KG1 (cell line): ENCODE measurements at places on chromosomes 12 and 14.

- DNase-seq: no peak
Measured at GRCh38 chr12:91017043-91017442, 12.3 kb upstream of the EPYC start.

- DNase-seq: no peak
Measured at GRCh38 chr12:84685379-84685778, 227.2 kb downstream of the SLC6A15 start.

- DNase-seq: no peak
Measured at GRCh38 chr14:103280278-103280928, 53.6 kb upstream of the EIF5 start.

GRCh38 chr12:26177283-26177682 is 18.1 kb upstream of the SSPN start:
- no peak for DNase-seq

DNA sequence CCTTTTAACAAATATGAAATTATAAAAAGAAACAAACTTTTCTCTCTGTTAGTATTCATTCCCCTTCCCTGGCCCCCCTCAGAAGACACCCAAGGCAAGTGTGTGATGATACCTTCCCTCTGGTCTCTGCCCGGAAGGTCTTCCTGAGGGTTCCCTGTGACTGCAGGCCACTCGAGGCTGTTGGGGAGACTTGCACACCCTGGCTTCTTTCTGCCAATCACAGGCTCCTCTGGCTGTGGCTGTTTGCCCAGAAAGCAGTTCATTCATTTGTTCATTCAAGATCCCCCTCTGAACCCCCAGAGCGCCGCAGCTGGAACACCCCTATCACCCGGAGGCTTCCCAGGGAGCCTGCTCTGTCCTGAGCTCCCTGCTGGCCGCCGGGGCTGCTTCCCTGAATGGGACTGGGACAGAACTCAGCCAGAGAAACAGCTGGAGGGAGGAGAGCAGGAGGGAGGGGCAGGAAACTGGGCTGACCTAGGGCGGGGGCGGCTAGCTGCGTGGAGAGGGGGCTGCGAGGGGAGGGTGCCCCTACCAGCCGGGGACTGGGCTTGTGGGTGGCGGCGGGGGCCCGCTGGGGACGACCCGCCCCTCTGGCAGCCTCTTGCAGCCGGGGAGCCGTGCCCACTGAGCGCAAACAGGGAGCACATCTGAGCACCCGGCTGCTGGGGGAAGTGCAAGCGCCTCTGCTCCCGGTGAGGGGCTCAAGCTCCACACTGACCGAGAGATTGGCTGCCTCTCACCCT is at the start of gene CMKLR1:
Gene CMKLR1 (minus strand): TSS at position 397 of the 743 bp plus-strand sequence. CDS start 45,720 bp downstream, outside the sequence.
- DNase-seq: no peak

DNA sequence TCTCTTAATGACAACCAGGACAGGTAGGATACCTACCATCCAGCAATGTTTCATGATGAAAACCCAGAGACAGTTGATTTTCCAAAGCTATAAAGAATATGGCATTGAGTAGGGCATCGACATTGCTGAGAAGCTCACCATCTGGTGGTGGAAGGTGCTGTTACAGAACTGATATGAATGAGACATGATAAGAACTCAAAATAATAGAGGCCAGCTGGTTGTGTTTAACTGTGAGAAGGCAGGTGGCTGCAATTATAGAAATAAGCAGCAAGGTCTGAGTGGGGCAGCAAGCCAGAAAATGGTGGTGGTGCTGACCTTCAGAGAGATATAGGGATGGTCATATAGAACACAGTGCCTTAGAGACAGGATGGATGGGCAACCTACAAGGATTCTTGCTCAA is 449.7 kb downstream of the BTG1 start:
- no peak for DNase-seq

DNA sequence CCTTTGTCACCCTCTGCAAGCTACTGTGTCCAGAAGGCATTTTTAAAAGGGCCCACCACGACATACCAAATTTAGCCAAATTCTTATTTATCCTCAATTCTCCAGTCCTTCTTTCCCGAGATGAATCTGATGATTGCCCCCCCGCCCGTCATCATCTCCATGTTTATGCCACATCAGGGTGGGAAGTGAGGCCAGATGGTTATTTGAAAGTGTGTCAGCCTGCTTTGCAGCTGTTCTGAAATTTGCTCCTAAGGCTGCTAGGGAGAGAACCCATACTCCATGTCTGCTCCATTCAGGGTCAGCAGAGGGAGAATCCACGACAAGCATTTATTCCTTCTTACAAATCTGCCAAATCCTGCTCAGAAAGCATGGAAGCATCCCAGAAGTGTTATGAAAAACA is 337.8 kb downstream of the ADAMTS20 start:
- DNase-seq: no peak

GRCh38 chr12:1930803-1931597 is 12.5 kb upstream of the CACNA2D4 start:
- DNase-seq: no peak

DNA sequence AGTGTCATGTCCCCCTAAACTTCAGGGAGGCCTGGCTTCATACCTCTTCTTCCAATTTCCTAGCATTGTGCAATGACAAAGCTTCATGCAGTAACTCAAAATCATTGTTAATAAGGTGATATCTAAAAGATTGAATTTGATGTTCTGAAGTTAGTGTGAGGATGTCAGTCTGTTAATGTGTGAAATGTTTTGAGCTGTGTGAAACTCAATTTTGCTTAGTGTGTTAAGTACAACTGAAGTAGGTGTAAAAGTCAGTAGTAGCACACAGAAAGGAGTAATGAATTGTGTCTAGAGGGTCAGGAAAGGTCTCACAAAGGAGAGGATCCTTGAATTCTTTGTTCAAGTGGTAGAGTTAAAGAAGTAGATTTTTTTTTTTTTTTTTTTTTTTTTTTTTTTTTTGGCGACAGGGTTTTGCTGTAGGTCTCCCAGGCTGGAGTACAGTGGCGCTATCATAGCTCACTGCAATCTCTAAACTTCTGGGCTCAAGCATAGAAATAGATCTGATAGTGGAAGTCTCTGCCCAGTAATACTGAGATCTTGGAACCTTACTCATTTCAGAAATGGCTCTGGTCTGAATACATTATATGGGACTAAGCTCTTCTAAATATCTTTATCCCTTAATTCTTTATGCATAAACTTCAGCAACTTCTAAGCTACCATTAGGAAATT is 63.9 kb downstream of the FUT8 start:
- DNase-seq: no peak

GRCh38 chr14:22202313-22202712 is 386.7 kb downstream of the DAD1 start:
- DNase-seq: no peak

DNA sequence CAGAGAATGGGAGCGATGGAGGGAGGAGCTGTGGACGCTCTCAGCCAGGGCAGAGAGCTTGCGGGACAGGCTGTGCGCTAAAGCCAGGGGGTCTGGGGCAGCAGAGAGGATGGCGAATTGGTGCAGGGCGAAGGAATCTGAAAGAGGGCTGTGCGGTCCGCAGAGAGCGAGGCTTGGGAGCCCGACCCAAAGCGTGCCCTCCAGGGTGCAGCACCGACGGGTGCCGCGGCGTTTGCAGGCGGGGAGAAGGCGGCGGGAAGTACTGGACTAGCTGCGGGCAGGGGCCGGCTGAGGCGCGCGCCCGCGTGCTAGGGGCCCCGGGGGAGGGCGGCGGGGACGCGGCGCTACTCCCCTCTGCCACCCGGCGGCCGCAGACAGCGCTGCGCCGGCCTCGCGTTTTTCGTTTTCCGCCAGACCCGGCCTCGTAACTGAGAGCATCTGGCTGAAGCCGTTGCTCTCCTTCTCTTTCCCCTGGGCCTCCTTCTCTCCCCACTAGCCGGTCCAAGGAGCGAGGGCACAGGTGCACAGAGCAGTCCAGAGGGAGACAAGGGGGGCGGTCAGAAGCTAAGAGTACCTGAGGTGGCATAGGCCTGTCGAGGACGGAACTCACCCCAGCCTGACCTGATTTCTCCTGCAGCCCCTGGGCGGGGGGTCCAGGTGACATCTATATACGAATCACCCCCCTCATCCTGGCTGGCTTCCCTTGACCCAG is 24.9 kb downstream of the SLC6A12 start:
- DNase-seq: no peak

DNA sequence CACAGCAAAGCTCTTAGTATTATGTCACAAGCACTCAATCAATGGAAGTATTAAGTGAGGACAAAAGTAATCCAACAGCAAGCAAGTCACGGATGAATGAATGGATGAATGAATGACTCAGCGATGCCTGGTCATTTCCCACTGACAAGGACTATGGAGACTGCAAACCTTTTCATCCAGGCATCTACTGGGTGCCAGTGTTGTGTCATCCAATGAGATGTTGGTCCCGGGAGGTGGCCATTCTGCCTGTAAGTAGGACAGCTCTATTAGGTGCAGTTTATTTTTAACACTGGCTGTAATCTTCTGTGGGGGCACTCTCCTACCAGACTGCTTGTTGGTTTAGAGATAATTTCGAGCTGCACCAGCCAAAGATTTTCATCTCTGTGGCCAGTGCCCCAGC is 39.4 kb downstream of the STAB2 start:
- no peak for DNase-seq

DNA sequence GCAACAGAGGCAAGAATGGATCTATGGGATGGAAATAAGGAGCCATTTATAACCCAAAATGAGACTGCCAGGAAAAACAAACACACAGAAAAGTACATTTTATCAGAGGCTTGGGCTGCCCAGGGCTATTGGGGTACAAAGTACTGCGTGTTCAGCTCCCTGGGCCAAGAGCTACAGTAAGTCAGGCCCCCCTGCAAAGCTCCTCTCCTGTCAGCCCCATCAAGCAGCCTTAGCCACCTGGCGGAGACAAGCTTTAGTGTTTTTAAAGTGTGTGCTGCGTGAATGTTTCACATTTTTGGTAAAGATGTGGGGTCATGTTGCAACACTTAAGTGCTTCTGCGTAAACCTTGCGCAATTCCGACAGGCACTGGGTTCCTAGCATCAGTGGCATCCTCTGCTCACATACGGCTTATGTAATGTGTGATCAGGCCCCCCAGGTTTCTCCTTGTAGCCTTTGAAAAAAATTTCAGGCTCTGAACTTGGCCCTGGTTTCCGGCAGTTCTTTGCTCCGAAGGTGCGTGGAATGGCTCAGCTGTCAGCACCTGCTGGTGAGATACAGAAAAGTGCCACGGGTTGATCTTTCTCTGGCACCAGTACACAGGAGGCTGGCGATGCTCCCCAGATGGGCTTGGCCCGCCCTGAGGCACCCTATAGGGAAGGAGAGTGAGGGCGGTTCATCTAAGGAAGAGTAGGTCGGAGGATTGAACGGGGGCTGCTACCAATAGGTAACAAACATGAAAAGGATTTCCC is 198.7 kb upstream of the EEA1 start:
- no peak for DNase-seq

- DNase-seq: no peak
Measured at GRCh38 chr12:57765698-57766463, 997 bp downstream of the CYP27B1 start.

- peak; percentile 23 for DNase-seq
Measured at GRCh38 chr12:10364815-10365622, 24.8 kb downstream of the KLRK1 start.

DNA sequence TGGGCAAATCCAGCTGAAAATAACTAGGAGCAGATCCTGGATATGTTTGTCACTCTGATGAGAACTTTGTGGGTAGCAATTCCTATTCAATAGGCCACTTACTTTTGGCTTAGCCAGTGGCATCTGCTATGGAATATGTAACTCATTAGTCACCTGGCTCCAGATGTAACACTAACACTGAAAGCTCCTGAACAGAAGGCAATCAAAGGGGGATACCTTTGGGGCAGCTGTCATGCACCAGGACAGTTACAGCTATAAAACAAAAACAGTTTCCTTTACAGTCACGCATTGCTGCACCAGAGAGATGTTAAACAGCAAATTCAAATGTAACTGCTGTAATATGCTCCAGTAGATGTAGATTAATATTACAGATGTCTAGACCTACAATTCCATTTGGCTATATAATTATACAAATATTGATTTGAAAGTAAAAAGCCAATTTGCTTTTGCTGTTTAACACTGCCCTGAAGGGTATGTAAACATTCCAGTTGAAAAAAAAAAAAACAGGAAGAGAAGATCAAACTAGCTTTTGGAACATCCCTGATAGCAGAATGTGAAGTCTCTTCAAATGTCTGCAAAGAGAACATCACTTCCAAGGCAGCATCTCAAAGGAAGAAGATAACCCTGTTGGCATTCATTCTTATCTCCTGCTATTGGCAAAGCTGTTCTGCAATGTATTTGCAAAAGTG is 18.4 kb downstream of the RACGAP1 start:
- DNase-seq: no peak

GRCh38 chr12:69440016-69440415 is 30.2 kb upstream of the FRS2 start:
- no peak for DNase-seq

DNA sequence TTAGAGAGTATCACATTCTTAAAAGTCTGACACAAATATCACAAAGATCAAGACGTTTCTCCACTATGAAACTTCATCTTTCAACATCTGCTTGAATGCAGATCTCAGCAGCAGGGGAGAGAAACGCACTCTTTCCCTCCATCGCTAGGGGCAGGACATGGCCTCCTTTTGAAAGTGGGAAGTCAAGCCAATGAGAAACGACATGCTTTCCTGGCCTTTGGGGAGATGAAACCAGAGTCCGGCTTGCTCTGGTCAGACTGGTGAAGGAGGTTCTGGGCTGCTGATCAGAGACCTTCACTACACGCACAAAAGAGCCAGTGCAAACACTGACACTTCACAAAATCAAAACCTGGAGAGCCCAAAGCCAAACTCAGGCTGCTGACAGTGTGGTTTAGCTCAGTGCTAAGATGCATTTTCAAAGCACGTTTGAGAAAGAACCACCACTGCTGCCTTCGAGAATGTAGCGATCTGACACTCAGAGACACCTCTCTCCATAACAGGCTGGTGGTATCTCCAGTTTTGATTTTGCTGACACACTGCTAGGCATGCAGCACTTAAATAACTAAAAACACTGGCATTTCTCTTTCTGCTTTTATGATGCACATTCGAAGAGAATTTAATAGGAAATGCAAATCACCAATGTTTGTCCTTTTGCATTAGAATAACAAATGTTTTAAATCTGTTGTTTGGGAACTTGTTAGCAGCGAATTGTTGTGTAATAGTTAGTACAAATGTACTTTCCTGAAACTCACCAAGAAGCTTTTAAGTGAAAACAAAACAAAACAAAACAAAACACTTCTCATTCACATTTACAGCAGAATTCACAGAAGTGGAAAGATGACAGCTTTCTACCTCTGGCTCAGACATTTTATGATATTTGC is 93.9 kb upstream of the OVCH1 start:
- DNase-seq: no peak

- DNase-seq: no peak
Measured at GRCh38 chr12:64007853-64008252, 163.4 kb downstream of the SRGAP1 start.

GRCh38 chr12:57439762-57440266 is 5.2 kb downstream of the INHBC start:
- no peak for DNase-seq

GRCh38 chr12:8088574-8088973 is 6.5 kb downstream of the NECAP1 start:
- DNase-seq: no peak

DNA sequence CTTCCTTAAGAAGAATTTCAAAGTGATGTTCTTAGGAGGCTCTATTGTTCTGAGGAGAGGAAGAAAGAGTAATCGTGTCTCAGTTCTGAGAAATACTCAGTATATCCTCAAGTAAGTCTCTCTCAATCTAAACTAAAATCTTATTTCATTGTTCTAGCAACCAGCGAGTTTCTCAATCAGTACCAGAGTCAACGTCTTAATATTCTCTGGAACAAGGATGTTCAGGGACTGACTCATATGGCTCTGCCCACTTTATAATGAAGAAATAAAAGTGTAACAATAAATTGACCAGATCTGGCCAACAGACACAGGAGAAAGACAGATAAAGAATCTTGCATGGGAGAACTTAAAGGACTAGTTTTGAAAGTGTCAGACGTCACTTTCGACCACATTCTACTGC is 469.8 kb upstream of the FLRT2 start:
- no peak for DNase-seq
